Pericardium fibroblast (primary cell): ENCODE measurements at places on chromosomes 6 and 20. TPM values are rescaled to one million over a fixed set of nuclear protein-coding genes. Genes with fewer than 3 reads are reported as not detected.

RBM24 gene
- total RNA-seq = 1.4 and 3.0 TPM in 2 replicates

MUC22 gene
- not detected in 2 replicates for total RNA-seq

ETV7 gene
- total RNA-seq = not detected in 2 replicates

PACRG gene
- total RNA-seq = 0.12 TPM in 1 of 2 replicates, not detected in the other

ASIP gene
- not detected in 2 replicates for total RNA-seq

PI16 gene
- total RNA-seq = 0.35 and 0.43 TPM in 2 replicates

TRIM40 gene
- not detected in 2 replicates for total RNA-seq

SLC35D3 gene
- not detected in 2 replicates for total RNA-seq

SYCP2 gene
- 0.47 TPM in 1 of 2 replicates, not detected in the other for total RNA-seq

ID1 gene
- total RNA-seq = 150 and 254 TPM in 2 replicates

MEP1A gene
- not detected in 2 replicates for total RNA-seq

SDCBP2 gene
- 1.8 and 5.8 TPM in 2 replicates for total RNA-seq

RFX6 gene
- not detected in 2 replicates for total RNA-seq

ZNF334 gene
- 2.0 and 5.4 TPM in 2 replicates for total RNA-seq

PET117 gene
- 8.9 and 14.5 TPM in 2 replicates for total RNA-seq

RIPPLY2 gene
- not detected in 2 replicates for total RNA-seq

CFAP206 gene
- 0.12 TPM in 1 of 2 replicates, not detected in the other for total RNA-seq

NKX2-2 gene
- not detected in 2 replicates for total RNA-seq

ZSCAN31 gene
- total RNA-seq = 0.68 and 3.5 TPM in 2 replicates

LST1 gene
- not detected in 2 replicates for total RNA-seq

TTBK1 gene
- total RNA-seq = not detected in 2 replicates

ADGRB3 gene
- 2.3 TPM in 1 of 2 replicates, not detected in the other for total RNA-seq

LY86 gene
- not detected in 2 replicates for total RNA-seq

MDFI gene
- 15.1 and 30.8 TPM in 2 replicates for total RNA-seq

PACSIN1 gene
- 0.09 TPM in 1 of 2 replicates, not detected in the other for total RNA-seq

LY6G6C gene
- total RNA-seq = not detected in 2 replicates

HFE gene
- total RNA-seq = 6.2 and 8.7 TPM in 2 replicates

SLC17A2 gene
- 1.7 TPM in 1 of 2 replicates, not detected in the other for total RNA-seq

VPS52 gene
- 34.2 and 34.8 TPM in 2 replicates for total RNA-seq

NUS1 gene
- total RNA-seq = 12.7 and 15.1 TPM in 2 replicates

GSTA1 gene
- not detected in 2 replicates for total RNA-seq

AKIRIN2 gene
- total RNA-seq = 13.2 and 14.4 TPM in 2 replicates

RBM12 gene
- total RNA-seq = 21.0 and 21.9 TPM in 2 replicates
